Left lung (tissue), 14 donors: ENCODE measurements at places on chromosomes 12 and 14. TPM values are rescaled to one million over a fixed set of nuclear protein-coding genes. Genes with fewer than 3 reads are reported as not detected.
A peak's percentile ranks its signal among the peaks of the same experiment; 100 is the strongest.

GRCh38 chr12:16622338-16622737 lies 16.4 kb upstream of the LMO3 start:
- no peak for DNase-seq
- H3K4me1 ChIP-seq = no peaks in the 10 kb centered on the region
- no peak overlapping the region for H3K27ac ChIP-seq
- H3K4me3 ChIP-seq = no peak overlapping the region
- H3K36me3 ChIP-seq = no peaks in the 10 kb centered on the region

- no peaks in the 10 kb centered on the region for H3K4me1 ChIP-seq
- no peak overlapping the region for H3K4me3 ChIP-seq
- H3K27me3 ChIP-seq = no peaks in the 10 kb centered on the region
- no peaks in the 10 kb centered on the region for H3K36me3 ChIP-seq
Observed at GRCh38 chr12:70657616-70658286, 20.5 kb upstream of the PTPRB start.

GRCh38 chr14:54253195-54253947 lies 143.4 kb upstream of the CDKN3 start:
- H3K4me1 ChIP-seq = no peaks in the 10 kb centered on the region
- no peak for DNase-seq
- H3K27ac ChIP-seq = peak overlapping the region; percentile 48

- H3K27me3 ChIP-seq = peaks cover 13% of the 10 kb centered on the region
- peaks cover 20% of the 10 kb centered on the region for H3K4me1 ChIP-seq
- peaks cover 4% of the 10 kb centered on the region for H3K36me3 ChIP-seq
- no peak overlapping the region for H3K4me3 ChIP-seq
- H3K27ac ChIP-seq = peak overlapping the region; percentile 62
Observed at GRCh38 chr12:52243856-52244614, 11.0 kb downstream of the KRT7 start.

- no peaks in the 10 kb centered on the region for H3K27me3 ChIP-seq
- H3K27ac ChIP-seq = peak overlapping the region; percentile 92
- peaks cover 88% of the 10 kb centered on the region for H3K4me1 ChIP-seq
- no peak overlapping the region for H3K4me3 ChIP-seq
- H3K36me3 ChIP-seq = no peaks in the 10 kb centered on the region
- DNase-seq = no peak
Observed at GRCh38 chr12:47824198-47824597, 4.5 kb upstream of the HDAC7 start.

GRCh38 chr12:50057000-50057841 lies at the start of gene ASIC1:
Gene ASIC1 (plus strand): TSS chr12:50057596. CDS start chr12:50058767, 1,171 bp downstream.
- no peaks in the 10 kb centered on the region for H3K36me3 ChIP-seq
- H3K27me3 ChIP-seq = peaks cover 6% of the 10 kb centered on the region
- H3K4me3 ChIP-seq = peak within 1 kb of the TSS; percentile 49

GRCh38 chr12:104930388-104931326 lies 27.4 kb downstream of the SLC41A2 start:
- DNase-seq = no peak
- no peak overlapping the region for H3K27ac ChIP-seq
- no peaks in the 10 kb centered on the region for H3K36me3 ChIP-seq

GRCh38 chr12:27107986-27108385 lies 25.6 kb upstream of the C12orf71 start:
- no peak for DNase-seq
- no peaks in the 10 kb centered on the region for H3K27me3 ChIP-seq
- no peaks in the 10 kb centered on the region for H3K4me1 ChIP-seq
- no peaks in the 10 kb centered on the region for H3K36me3 ChIP-seq
- no peak overlapping the region for H3K27ac ChIP-seq

- no peak for DNase-seq
- H3K27me3 ChIP-seq = no peaks in the 10 kb centered on the region
- H3K36me3 ChIP-seq = no peaks in the 10 kb centered on the region
- no peaks in the 10 kb centered on the region for H3K4me1 ChIP-seq
Observed at GRCh38 chr14:74438351-74438915, 12.4 kb upstream of the SYNDIG1L start.

- DNase-seq = no peak
- no peak overlapping the region for H3K4me3 ChIP-seq
- H3K36me3 ChIP-seq = no peaks in the 10 kb centered on the region
- H3K27ac ChIP-seq = no peak overlapping the region
Observed at GRCh38 chr14:77100961-77101360, 2.9 kb downstream of the CIPC start.

DNA sequence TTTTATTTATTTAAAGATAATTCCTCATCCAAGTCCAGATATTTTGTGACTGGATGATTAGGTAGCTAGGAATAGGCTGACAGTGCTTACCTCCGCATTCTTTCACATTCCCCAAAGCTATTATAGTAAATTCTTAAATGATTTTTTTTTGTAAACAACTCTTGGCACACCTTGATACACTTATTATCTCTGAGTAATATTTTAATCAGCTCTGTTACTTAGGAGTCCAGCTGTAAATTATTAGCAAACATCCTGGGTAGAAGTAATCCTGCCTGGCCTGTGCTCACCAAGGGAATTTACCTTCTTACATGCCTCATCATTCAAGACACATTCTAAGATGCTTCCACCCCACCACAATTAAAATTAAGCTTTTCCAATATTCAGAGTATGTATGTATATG lies 186.1 kb downstream of the SLC2A13 start:
- H3K27ac ChIP-seq = no peak overlapping the region
- no peaks in the 10 kb centered on the region for H3K4me1 ChIP-seq
- no peak for DNase-seq
- no peaks in the 10 kb centered on the region for H3K36me3 ChIP-seq

DNA sequence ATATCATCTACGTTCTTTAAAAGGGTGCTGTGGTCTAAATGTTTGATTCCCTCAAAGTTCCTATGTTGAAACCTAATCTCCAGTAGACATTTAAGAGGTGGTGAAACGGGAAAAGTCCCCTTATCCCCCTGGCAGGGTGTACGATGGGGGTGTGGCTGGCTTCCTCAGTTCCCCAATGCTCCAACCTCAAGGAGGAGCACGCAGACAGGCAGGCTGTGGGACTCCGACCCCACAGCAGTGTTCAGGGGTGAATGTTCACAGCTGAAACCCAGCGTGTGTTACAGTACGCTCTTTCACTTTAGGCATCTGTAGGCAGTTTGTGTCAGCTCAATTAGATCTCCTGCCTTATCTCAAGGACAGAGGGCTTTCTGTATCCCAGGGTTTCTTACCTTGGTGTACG lies 73.2 kb downstream of the SEC23A start:
- DNase-seq = no peak
- no peak overlapping the region for H3K27ac ChIP-seq
- peaks cover 47% of the 10 kb centered on the region for H3K36me3 ChIP-seq
- no peaks in the 10 kb centered on the region for H3K27me3 ChIP-seq
- no peak overlapping the region for H3K4me3 ChIP-seq
- no peaks in the 10 kb centered on the region for H3K4me1 ChIP-seq

DNA sequence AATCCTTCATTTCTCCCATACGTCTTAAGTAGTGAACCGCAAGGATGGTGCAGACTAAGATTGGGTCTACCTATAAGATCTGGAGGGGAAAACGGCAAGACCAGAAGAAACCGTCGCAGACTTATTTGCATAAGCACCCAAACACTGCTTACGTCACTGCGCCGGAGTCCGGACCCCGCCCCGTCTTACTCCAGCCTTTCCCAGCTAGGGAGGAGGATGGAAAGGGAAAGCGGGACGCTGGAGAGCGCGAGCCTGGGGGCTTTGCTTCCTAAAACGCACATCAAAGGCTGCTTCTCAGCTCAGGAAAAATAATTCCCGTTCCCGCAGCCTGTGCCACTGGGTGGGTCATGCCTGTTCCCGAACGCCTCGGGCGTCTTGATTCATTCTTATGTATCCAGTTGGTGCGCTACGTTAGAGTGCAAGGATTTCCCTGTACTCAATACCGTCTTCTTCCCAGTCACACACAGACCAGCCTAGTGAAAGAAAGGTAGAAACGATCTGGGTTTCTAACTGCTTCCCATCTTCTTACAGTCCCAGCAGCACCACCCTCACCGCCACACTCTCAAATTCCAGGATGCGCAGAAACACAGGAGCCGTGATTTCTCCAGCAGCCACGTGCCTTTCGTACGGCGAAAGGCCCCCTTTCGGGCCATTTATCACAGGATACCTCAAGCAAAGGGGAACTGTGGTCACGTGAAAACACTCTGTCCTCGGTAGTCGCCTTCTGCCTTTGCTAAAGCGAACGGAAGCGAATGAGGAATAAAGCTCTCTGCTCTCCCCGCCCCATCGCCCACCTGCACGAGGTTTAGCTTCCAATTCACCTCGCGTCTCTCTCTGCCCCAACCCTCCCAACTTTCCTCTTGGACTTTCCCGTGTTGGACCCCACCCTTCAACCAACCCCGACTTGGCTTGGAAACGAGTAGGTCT lies 1.1 kb downstream of the SLC6A15 start:
- no peak for DNase-seq
- H3K27ac ChIP-seq = no peak overlapping the region
- peaks cover 44% of the 10 kb centered on the region for H3K27me3 ChIP-seq
- H3K4me3 ChIP-seq = no peak overlapping the region
- H3K4me1 ChIP-seq = no peaks in the 10 kb centered on the region

DNA sequence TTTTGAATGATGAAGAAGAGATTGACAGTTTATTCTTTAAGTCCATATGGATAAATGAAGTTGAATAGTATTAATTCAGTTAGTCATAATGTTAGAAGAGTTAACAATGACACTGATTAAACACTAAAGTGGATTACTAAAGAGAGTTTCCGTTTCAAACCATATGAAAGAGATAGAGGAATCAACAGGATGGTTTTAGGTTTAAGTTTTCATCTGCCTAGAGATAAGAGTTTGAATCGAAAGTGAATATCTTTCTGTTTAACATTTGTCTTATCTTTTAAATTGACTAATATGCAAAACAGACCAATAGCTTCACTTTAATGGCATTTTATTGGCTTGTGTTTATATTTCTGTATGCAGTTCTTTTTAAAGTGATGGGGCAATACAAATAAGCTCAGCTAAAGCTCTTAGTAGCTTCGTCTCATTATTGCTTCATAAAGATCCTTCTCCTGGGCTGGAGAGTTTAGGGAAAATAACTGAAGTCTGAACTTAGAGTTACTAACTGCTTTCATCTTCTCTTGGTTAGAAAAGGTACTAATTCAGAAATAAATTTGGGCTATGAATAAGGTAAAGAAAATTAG lies 66.0 kb downstream of the MIPOL1 start:
- no peak overlapping the region for H3K4me3 ChIP-seq
- no peaks in the 10 kb centered on the region for H3K36me3 ChIP-seq
- no peak for DNase-seq
- no peak overlapping the region for H3K27ac ChIP-seq

DNA sequence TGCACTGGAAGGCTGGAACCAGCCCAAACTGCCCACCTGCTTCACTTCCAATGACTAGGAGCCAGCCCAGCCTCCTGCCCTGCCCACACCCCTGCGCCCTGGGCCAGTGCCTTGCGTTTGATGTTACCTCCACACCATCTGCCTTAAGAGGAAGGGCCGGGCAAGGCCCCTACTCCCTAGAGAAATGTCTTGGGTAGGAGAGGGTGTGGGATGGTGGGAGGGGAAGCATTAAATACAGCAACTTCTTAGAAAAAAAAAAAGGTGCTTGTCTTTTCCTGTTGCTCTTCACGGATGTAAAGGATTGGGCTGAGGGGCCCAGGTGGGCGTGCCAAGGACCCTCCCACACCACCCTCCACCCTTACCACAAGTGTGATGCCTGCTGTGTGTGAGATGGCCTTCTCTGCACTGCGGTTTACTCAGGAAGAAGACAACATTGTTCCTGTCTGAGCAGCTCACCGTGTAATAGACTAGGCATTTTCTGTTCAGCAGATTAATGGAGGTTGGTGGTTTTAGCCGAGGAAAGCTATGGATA lies 99.9 kb downstream of the NINJ2 start:
- no peak overlapping the region for H3K4me3 ChIP-seq
- H3K4me1 ChIP-seq = peaks cover 46% of the 10 kb centered on the region
- no peak for DNase-seq
- no peak overlapping the region for H3K27ac ChIP-seq

DNA sequence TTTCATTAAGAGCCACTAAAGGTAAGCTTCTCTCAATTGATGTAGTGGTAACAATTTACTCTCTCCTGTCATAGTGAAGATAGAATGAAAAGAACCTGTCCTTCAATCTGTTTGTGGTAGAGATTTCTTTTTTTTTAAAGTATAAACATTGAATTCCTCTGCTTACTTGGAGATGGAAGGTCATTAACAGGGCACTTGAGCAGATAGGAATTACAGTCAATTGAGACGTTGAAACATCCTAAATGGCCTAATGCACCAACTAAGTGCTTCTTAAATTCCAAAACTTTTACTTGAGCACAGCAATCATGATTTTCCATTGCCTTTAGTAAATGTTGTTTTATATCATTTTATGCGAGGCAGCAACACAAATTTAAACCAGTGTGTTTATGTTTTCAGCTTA lies 241.4 kb downstream of the FOXG1 start:
- no peak for DNase-seq
- no peaks in the 10 kb centered on the region for H3K27me3 ChIP-seq
- no peak overlapping the region for H3K4me3 ChIP-seq
- H3K27ac ChIP-seq = no peak overlapping the region

GRCh38 chr14:60933920-60934655 lies 46.8 kb downstream of the TRMT5 start:
- H3K36me3 ChIP-seq = no peaks in the 10 kb centered on the region
- no peaks in the 10 kb centered on the region for H3K27me3 ChIP-seq
- no peak overlapping the region for H3K4me3 ChIP-seq
- DNase-seq = no peak
- H3K4me1 ChIP-seq = no peaks in the 10 kb centered on the region

DNA sequence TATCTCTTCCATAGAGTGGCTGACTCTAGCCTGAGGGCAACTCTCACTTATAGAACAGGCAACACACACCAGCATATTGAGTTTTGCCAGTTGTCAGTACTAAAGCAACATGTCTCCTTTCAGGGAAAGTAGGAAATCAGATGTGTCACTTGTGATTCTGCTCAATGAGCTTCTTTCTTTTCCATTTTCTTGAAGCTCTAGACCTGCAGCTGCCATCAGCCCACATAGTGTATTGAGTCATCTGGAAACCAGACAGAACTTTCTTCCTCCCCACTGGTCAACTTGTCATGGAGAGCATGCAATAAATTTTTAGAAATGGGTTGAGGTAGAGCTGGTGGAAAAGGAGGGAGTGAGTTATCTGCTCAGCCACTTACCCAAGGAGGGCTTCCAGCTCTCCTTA lies 209.0 kb upstream of the PLEKHG7 start:
- no peaks in the 10 kb centered on the region for H3K36me3 ChIP-seq
- no peaks in the 10 kb centered on the region for H3K4me1 ChIP-seq
- no peak for DNase-seq
- no peak overlapping the region for H3K27ac ChIP-seq
- no peaks in the 10 kb centered on the region for H3K27me3 ChIP-seq
- no peak overlapping the region for H3K4me3 ChIP-seq

Gene TAS2R8
- not detected for total RNA-seq

Gene CLEC4A
- 6.5 TPM for total RNA-seq

Gene PTMS
- 276 TPM for total RNA-seq

Gene SELPLG
- 28.3 TPM for total RNA-seq

Gene PRH1
- 12.0 TPM for total RNA-seq

Gene LACRT
- total RNA-seq = not detected

Gene PDE6H
- total RNA-seq = not detected

Gene SLC7A7
- 67.6 TPM for total RNA-seq

Gene KRT77
- total RNA-seq = not detected

Gene TAS2R43
- 0.71 TPM for total RNA-seq

Gene CCDC85C
- total RNA-seq = 16.4 TPM

Gene DPF3
- 1.7 TPM for total RNA-seq
